ENCODE measurements at places on chromosomes 13 and 19.
A peak's percentile ranks its signal among the peaks of the same experiment; 100 is the strongest.

DNA sequence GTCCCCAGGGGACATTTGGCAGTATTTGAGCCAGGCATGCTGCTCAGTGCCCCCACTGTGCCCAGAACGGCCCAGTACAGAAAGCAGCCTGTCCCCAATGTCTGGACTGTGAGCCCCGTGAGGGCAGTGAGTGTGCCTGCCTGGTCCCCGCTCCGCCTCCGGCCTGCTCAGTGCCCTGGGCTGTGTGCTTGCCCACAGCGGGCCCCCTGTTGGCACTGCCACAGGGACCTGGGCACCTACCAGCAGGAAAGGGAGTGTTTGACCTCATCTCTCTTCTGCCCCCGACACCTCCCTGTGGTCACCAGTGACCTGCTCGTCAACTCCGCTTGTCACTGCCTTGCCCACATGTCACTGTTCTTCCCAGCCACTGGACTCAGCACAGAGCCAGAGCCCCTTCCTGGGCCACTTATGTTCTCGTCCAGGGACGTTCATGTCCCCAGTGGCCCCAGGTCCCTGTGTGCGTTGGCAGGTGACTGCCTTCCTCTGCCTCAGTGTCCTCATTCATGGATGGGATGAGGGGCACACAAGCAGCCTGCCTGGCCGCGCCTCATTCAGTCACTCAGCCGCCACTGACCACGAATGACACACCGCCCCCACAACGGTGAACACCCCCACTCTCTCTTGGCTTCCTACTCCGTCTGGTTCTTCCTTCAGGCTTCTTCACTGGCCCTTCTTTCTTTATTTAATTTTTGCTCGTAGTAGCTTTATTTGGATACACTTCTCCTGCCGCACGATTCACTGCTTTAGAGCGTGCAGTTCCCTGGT lies 2.8 kb downstream of the FZR1 start:
- DNase-seq = no peak

- no peak for DNase-seq
Measured at GRCh38 chr19:49773663-49774350, 7.0 kb downstream of the AP2A1 start.

DNA sequence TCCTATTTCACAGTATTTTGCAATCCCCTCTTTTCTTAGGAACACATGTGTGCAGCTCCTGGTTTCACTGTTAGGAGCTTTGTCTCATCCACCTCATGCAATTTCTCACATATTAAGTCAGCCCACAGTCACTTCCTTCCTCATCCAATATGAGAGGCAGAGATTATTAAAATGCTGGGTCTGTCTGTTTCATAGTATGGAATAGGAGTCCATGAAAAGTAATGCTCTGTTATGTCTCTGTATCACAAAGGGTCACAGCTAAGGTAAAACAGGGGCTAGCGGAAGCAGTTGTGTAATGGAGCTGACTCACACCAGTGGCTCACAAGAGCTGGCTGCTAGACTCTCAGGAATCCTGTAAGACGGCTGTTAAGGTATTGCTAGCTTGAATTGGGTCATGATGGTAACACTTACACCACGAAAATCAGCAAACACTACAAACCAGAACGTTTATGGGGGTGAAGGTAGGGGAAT lies 216.5 kb downstream of the EFNB2 start:
- peak; percentile 29 for DNase-seq

DNA sequence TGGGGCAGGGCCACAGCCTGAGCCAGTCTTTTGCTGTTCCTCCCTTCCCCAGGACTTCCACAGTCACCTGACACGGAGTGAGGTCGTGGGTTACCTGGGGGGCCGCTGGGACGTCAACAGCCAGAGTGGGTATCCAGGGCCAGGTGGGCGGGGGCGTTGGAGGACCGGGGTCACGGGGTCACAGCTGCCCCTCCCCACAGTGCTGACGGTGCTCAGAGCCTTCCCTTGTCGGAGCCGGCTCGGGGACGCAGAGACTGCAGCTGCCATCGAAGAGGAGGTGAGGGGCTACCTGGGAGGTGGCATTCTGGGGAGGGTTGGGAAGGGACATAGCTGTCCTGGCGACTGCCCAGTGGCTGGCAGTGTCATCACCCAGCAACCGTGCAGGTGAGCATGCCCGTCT lies 11.5 kb downstream of the MPND start:
- DNase-seq = no peak

- DNase-seq = no peak
Measured at GRCh38 chr13:106187501-106188095, 347.9 kb downstream of the EFNB2 start.

- no peak for DNase-seq
Measured at GRCh38 chr19:46503848-46504453, 8.3 kb upstream of the PNMA8B start.

- DNase-seq = no peak
Measured at GRCh38 chr13:43493496-43494000, 293.2 kb downstream of the ENOX1 start.

DNA sequence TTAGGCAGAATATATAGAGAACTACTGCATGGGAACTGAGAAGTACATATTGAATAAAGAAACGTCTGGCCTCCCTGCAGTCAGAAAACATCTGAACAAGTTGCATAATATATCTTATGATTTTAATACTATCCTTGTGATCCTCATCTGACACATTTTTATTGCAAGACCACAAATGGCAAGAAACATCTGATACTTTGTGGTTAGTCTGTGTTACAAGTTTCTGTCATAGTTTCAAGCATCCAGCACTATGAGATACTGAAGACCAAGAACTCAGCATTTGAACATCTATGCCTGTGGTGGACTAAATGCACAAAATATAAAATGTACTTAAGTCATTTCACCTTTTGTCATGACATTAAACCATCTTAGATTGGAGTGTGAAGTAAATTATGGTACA lies 1175.8 kb upstream of the MIR17HG start:
- DNase-seq = no peak

DNA sequence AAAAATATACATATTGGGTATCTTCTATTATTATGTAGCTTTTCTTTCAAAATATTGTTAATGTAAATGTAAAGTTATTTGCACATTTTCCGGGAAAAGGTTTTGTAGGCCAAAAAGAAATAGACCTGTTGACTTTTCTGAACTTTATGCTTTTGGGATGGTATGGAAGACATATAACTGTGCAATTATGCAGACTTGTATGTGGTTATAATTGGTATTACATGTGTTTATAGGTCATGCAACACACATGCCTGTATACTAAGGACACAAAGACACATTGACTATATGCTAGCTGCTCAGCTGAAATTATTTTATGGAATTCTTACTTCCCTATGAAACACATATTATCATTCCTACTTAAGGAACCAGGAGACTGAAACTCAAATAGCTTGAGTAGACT lies 2.3 kb upstream of the NBEA start:
- DNase-seq = no peak

DNA sequence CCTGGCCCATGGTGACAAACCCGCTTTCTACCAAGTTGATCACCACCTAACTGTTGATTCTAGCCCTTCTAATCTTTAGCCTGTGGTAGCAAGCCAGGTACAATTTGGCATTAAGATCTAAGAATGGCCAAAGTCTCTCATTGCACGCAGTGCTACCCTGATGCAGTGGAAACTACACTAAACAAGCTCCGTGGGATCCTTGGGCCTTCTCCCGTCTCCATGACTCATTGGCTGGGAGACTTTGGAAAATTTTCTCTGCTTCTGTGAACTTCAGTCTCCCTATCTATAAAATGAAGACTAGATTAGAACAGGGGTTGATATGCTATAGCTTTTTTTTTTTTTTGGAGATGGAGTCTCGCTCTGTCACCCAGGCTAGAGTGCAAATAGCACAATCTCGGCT lies 223.0 kb downstream of the TSHZ3 start:
- no peak for DNase-seq

- no peak for DNase-seq
Measured at GRCh38 chr13:58773280-58773859, 1141.8 kb downstream of the PCDH17 start.

DNA sequence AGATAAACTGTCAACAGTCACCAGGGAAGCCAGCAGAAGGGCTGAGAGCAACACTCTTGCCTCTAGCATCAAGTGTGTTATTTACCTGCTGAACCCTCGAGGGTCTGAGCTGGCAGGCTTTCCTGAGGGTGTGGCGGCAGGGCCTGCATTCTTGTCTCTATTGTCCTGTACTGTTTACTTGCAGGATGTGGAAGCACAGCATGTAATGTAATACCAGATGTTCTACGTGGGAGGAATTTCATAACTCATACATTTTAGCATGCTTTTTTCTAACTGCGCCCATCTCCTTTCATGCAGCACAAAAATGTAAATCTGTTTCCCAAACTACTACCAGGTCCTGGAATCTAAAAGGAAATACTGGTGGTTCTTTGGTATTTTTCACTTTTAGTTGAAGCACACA lies 153.1 kb downstream of the RGCC start:
- peak; percentile 39 for DNase-seq

- peak; percentile 36 for DNase-seq
Measured at GRCh38 chr19:15091918-15092753, 10.1 kb downstream of the OR1I1 start.
